ENCODE measurements at places on chromosomes 11 and 22.
A peak's percentile ranks its signal among the peaks of the same experiment; 100 is the strongest.

GRCh38 chr22:17570851-17571631 lies 7.7 kb downstream of the SLC25A18 start:
- DNase-seq, result peak; percentile 94

- no peak for DNase-seq
Measured at GRCh38 chr11:69227271-69227670, 66.7 kb upstream of the MYEOV start.

- peak; percentile 89 for DNase-seq
Measured at GRCh38 chr22:45548991-45549761, 46.5 kb downstream of the FBLN1 start.

- DNase-seq, result no peak
Measured at GRCh38 chr22:20143883-20144665, 6.8 kb downstream of the CCDC188 start.

DNA sequence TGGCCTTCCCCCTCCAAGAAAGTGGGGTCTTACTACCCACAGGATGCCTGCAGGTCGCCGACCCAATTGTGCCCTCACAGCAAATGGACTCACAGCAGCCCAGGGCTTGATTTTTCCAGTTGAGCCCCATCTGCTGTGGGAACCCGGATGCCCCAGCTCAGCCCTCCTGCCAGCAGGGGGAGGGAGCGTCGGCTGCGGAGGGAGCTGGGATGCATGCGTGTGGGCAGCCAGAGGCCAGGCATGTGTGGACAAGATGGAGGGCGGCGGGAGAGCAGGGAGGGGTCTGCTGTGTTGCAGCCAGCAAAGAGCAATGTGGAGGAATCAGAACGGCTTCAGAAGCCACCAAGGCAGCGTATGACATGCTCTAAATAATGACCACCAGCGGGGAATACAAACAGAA lies 41.0 kb upstream of the EIF3D start:
- peak; percentile 9 for DNase-seq

GRCh38 chr11:72309641-72310040 lies 65.7 kb upstream of the PHOX2A start:
- DNase-seq, result no peak

- no peak for DNase-seq
Measured at GRCh38 chr11:100861212-100861611, 174.1 kb downstream of the ARHGAP42 start.

GRCh38 chr11:43556612-43557375 lies 123.7 kb upstream of the HSD17B12 start:
- DNase-seq, result no peak

DNA sequence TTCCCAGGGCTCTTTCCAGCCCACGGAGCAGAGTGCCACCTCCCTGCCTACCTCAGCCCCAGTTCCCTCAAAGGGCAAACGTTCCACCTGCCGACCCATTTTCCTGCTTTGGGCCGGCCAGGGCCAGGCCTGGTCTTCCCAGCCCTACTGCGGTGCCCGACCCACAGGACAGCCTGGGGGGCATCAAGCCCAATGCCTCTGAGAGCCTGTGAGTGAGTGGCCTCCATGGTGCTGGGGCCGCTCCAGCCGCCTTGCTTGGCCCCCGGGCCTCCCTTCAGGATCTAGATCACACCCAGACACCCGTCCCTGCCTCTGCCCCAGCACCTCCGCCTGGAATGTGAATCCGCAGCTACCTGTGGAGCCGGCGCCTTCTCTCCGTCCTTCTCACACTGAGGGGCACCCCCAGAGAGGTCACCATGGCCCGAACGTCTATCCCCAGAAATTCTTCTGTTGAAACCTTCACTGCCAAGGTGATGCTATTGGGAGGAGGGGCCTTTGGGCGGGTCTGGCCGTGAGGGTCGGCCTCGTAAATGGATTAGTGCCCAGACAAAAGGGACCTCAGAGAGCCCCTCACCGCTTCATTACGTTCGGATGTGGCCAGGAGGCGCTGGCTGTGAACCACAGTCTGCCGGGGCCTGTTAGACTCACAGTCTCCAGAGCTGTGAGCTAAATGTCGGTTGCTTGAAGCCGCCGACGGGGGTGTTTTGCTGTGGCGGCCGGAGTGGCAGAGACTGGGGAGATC lies 36.2 kb upstream of the BRSK2 start:
- DNase-seq, result no peak

DNA sequence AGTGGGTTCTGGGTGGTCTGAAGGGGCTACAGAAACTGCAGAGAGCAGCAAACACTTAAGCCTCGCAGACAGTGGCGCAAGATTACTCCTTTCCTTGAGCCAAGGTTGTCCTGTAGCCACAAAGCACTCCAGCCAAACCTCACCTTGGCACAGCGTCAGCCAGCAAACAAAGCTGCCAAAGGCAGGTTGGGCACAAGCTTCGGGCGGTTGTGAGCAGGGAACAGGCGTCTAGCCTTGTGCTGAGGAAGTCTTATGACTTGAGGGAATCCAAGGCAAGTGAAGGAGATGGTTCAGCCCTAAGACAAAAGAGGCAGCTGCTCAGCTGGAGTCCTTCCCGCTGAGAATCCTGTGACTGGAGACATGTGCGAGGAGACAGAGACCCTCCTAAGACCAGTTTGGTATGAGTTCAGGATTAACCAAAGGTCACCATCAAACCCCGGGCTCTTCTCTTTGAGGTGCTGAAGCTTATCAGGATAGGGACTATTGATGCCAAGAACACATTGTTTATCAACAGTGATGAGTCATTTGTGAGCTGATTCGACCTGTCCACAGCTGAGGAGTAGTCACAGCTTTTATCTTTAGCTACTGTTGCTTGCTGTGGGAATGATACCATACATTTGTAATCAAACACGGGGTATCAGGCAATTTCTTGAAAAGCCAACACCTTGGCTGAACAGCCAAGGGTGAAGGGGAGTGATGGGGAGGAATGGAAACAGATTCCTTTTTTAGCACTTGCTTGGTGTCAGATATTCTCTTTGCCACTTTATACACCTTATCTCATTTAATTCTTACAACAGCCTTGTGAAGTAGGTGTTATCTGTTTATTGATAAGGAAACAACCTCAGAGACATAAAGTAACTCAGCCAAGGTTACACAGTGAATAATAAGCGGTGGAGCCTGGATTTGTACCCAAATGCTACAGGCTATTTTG lies 4.6 kb downstream of the ADM start:
- peak; percentile 98 for DNase-seq

GRCh38 chr11:123719452-123719851 lies 22.0 kb downstream of the ZNF202 start:
- no peak for DNase-seq

DNA sequence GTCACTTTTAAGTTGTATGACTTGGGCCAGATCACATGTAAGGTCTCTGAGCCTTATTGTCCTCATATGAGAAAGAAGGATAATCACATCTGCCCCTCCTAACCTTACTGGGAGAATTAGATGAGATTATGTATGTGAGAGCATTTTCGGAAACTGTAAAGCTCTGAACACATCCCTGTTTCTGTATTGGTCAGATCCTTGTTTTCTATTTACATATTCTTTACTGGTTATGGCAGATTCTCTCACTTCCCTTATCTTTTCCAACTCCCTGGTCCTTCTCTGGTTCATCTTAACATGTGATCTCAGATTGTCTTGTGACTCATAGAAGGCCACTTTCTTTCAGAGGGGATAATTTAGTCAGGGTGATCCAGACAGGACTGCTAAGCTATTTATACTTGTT lies 41.8 kb downstream of the CCDC81 start:
- DNase-seq, result no peak

GRCh38 chr22:48782326-48782725 lies 1045.3 kb downstream of the BRD1 start:
- no peak for DNase-seq

DNA sequence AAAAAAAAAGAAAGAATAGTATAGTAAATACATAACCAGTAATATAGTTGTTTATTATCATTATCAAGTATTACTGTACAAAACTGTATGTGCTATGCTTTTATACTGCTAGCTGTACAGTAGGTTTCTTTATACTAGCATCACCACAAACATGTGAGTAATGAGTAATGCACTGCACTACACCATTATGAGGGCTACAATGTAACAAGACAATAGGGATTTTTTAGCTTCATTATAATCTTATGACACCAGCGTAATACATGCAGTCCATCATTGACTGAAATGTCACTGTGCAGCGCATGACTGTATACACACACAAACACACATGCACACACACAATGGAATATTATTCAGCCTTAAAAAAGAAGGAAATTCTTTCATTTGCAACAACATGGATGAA lies 111.5 kb upstream of the ZBED5 start:
- no peak for DNase-seq

DNA sequence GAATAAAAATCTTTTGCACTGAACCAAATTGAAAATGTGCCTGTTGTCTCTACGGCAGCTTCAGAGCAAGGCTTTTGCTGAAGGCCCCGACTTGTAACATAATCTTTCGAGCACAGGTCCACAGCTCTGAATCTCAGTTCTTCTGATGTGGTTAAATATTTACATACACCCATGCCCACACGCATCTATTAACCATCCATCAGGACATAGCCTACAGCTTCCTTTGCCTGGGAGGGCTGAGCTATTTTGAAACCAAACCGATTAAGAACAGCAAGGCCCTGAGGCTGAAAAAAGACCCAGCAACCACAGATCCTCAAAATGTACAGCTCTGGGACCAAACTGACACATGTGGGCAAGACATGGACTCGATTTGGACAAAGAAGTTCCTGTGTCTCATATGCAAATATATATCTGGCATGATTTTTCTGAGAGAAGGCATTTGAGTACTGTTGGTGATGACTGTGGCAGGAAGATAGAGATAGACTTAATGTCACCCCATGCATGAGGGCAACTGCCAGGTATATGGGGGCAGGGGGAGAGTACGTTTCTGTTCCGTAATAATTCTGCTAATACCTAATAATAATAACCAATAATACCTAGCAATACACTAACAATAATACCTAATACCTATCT lies 322.7 kb upstream of the PLET1 start:
- no peak for DNase-seq

GRCh38 chr11:57214098-57214417 lies 23.0 kb downstream of the APLNR start:
- no peak for DNase-seq

DNA sequence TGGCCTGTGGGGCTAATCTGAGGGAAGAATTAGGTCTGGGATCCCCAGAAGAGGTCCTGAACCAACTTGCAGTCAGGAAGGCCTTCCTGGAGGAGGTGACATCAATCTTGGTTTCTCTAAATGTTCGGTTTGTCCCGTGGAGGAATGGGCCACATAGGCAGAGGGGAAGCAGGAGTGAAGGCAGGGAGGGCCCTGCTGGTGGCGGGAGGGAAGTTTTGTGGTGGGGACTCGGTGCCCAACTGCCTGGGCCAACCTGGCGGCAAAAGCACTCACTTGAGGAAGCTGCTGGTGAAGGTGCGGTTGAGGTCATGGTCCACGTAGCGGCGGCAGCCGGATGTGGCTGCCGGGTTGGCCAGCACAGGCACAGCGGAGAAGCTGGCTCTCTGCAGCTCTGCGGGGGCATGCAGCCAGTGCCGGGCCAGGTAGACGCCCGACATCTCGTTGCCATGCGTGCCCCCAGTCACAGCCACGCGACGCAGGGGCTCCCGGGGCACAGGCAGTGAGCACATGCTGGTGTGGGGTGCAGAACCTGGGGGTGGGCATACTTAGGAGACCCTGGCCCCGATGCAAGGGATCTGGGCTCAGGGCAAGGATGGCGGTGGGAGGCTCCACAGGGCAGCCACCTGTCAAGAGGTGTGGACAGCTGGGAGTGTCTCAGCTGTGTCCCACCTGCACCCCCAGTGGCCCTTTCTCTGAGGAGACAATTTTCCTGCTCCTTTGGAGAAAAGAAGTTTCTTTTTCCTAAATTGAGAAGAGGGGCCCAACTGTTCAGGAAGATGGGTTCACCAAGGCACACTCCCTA lies 3.8 kb downstream of the ACY3 start:
- DNase-seq, result no peak

GRCh38 chr11:61162092-61162941 lies 1.1 kb upstream of the VPS37C start:
- peak; percentile 19 for DNase-seq

Measured in fibroblast of gingiva (primary cell).